ENCODE measurements at places on chromosomes 11 and 22. TPM values are rescaled to one million over a fixed set of nuclear protein-coding genes. Genes with fewer than 3 reads are reported as not detected.

DNA sequence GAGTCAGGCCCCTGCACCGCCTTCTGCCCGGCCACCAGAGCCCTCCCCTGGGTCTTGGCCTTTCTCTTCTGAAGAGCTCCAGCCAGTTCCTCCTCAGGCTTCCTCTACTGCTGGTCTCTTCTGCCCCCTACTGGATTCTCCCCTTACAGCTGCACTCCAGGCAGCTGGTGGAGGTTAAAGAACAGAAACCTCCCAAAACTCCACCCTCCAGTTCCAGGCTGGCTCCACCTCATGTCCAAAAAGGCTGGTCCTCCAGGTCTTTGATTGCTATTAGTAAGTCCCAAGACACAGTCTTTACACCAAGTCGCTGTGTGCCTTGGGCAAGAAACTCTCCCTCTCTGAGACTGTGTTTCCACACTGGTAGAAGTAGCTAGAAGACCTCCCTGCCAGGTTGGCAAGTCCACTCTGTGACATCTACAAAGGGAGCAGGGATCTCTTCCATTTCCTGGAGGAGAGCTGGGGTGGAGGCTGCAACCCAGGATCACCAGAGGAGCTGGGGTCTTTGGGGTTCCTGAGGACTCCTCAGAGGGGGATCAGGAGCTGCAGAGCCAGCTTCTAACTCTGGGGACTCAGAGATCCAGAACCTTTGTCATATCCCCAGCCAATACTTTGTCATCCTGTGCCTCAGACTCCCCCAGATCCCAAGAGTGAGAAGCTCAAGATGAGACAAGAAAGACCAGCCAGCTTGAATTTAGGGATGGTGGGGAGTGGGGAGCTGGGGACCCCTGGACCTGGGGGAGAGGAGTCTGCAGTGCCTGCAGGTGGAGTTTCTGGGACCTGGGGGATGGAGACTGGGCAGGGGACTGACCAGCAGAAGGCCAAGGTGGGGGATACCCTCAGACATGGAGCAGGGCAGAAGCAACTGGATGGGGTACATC lies 3.4 kb upstream of the IGLL5 start:
- DNase-seq = peak; percentile 89

DNA sequence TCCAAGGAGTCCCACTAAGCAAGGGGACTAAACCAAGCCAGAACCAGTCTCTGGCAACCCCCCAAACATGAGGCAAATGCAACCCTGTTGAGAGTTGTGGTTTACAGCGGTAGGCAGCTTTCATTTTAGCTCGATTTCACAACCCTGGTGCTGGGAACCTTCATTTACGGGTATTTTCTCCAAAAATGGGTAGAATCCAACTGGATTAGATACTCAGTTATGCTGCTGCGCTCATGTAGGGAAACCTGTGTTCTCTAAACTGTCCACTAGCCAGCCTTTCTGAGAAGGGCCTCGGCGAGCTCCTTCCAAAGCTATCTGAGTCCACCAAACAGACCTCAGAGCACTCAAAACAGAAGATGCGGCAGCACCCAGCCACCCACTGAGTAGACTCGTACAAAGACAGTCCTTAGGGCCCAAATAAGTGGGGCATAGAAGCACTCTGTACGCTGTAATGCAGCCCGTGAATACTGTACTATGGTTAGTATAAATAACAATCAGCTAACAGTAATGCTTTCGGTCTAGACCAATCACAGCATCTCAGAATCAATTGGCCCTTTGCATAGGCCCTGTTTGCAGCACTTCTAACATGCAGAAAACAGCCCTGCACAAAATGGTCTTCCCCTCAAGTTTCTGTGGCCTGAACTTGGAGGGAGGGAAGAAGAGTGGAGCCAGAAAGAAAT lies 104.7 kb downstream of the ETS1 start:
- DNase-seq = peak; percentile 88

DNA sequence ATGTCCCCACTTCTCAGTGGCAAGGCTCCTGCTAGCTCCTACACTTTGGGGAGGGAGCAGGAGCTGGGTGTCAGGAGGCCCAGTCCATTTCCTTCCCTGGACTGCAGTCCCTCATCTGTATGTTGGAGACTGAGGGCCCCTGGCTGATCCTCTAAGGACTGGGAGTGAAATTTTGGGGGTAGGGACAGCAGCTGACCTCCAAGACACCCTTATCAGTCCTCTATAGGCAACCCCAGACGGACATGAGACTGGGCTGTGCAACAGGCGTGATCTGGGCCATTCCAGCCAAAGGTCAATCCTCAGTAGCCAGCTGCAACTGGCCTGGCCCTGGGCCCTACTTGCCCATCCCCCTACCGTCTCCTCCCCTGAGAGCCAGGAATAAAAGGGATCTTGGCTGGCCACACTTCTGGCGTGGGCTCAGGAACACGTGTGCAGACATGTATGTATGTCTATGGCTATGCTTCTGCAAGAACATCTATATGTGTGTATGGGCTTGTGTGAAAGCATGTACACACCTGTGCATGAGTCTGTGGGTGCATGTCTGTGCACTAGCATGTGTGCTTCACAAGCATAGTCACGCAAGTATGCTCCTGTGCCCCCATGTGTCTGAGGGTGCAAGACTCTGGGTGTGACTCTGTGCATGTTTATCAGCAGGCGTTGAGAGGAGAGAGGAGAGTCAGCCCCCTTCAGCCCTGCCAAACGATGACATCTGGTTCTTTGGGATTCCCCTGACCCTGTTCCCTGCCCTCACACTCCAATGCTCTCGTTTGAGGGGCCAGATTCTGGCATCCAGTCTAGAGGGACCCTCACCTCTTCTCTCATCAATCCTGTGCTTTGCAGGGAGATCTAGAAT lies 24.6 kb upstream of the DGAT2 start:
- no peak for DNase-seq

DNA sequence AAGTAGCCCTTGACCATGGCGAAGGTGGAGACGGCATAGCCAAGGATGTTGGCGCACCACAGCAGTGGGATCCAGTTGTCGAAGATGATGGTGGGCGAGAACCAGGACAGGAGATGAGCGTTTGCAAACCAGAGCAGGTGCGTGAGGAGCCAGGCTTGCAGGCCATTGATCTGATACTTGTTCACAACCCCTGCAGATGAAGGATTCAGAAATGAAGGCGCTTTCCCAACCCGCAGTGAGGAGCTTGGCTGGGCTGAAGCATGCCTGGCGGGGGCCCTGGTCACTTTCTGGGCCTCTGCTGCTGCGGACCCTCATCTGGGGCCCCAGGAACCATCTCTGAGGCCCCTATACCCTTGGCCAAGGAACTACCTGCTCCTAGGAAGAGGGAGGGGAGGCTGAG lies 6.9 kb downstream of the DHCR7 start:
- DNase-seq = no peak

DNA sequence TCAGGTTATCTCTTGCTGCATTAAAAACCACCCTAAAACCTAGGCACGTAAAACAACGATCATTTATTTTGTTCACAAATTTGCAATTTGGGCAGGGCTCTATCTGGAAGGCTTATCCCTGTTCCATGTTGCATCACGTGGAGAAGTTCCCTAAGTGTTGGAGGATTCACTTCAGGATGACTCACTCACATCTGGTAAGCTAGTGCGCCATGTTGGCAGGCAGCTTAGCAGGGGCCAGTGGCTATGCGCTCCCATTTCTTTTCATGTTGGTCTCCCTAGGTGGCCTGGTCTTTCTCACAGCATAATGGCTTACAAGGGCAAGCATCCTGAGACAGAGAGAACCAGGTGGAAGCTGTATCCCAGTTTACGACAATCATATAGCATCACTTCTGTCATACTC lies 226.8 kb downstream of the BLID start:
- DNase-seq = no peak

- peak; percentile 76 for DNase-seq
Observed at GRCh38 chr11:19723572-19724342, 11.1 kb downstream of the NAV2 start.

The MS4A12 gene
- total RNA-seq = not detected

The MLC1 gene
- total RNA-seq = 67.7 TPM

The PRG3 gene
- not detected for total RNA-seq

The CCDC116 gene
- total RNA-seq = 0.43 TPM

Measured in natural killer cell (primary cell).